Stimulated activated CD8-positive, alpha-beta memory T cell treated with anti-CD3 and anti-CD28 coated beads, Interleukin-7, amount 100 ng/mL, for 1 hour (primary cell): ENCODE measurements at places on chromosomes 1 and 21.

DNA sequence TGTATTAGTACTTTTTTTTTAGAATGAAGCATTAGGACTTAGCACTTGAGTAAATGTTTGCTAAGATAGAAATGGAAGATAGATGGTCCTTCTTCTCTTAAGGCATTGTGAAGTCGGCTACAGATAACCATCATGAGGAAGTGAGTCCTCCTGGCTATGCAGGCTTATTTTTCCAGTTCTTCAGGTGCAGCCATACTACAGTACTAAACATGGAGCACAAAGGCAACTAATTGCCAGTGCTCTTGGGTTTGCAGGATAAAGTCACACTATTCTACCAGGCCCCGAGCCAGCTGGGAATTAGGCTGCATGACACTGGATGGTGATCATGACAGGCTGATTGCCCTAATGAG, 197.3 kb upstream of the SGIP1 start:
- DNase-seq: no peak

DNA sequence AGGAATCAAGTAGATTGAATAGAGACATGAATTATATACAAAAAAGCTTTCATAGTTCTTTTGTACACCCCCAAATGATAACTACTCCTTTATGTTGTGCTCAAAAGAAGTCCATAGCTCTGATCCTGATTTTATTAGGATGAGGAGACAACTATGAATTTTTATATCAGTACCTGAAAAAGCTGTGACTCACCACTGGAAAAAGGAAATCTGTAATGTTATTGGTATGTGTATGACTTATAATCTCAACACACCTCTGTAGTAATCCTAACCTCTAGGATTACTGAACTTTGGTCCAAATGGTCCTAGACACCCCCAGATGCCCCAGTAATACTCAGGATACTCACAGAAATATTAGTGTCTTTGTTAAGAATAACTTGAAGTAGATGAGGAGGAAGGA, 10.2 kb downstream of the PRKAB2 start:
- no peak for DNase-seq

DNA sequence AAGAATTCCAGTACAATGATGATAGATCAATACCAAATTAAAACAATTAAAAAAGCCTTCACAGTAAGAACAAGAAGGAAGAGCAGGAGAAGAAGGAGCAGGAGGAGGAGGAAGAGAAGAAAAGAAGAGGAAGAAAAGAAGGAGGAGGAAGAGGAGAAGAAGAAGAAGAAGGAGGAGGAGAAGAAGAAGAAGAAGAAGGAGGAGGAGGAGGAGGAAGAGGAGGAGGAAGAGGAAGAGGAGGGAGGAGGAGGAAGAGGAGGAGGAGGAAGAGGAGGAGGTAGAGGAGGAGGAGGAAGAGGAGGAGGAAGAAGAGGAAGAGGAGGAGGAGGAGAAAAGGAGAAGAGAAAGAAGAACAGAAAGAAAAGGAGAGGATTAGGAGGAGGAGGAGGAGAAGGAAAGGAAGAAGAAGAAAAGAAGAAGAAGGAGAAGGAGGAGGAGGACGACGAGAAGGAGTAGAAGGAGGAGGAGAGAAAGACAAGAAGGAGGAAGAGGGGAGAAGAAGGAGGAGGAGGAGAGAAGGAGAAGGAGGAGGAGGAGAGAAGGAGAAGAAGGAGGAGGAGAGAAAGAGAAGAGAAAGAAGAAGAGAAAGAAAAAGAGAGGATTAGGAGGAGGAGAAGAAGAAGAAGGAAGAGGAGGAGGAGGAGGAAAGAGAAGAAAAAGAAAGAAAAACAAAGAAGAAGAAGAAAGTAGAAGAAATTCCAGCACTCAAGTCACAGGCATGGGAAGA, 68.5 kb upstream of the GRIK3 start:
- DNase-seq: no peak

GRCh38 chr1:200336901-200337391, 72.9 kb downstream of the ZNF281 start:
- DNase-seq: no peak

DNA sequence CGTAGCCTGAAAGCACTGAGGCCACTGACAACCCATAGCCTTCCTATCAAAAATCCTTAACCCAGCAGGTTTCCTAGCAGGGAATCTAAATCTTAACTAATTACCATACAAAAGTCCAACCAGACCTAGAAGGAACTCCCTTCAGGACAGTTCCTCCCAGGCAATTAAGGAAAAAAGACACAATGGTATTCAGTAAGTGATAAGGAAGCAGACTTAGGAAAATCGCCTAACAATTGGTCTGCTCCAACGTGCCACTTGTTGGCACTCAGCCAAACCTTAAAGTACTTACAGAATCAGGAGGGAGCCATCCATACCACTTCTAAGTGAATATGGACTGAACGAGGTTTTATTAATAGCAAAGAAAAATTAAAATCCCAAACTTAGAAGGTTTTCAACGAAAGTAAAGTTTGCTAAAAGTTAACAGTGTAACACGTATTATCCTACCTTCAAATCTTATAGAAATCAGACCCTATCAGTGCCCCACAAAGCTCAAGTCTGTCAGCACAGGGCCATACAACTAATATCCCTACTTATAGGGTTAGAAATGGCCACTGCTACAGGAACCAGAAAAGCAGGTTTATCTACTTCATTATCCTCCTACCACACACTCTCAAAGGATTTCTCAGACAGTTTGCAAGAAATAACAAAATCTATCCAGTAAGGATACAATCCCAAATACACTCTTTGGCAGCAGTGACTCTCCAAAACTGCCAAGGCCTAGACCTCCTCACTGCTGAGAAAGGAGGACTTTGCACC, 29.0 kb downstream of the SPATA6 start:
- no peak for DNase-seq

DNA sequence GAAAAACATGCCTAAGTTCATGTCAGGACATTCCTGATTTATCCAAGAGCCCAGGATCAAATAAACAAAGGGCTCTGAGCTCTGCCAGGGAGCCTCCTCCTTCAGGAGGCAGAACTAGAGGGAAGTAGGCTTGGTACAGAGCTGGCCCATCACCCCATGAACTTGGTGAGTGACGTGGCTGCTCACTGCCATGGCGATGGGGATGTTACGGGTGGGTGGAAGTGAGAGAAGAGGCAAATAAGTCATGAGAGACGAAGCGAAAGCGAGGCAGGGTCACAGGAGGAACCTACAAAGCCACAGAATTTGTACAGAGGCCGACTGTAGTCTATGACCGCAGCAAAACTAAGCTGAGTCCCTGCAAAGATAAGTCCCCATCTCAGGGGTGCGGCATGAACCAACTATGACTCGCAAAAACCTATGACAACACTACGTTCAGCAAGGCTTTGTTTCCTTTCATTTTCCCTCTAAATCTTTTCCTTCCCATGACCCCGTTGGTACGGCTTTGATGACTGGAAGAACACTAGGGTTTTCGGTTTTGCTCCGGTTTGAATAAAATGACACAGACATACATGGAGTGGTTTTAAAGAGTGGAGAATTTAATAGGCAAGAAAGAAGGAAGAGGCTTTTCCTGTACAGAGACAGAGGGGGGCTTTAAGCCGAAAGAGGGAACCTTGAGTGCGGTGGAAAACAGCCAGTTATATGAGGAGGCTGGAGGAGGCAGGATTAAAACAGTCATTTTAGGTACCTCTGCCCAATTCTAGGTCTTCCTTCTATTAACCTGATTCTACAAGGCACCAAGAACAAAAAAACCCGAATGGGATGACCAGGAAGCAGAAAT, 74.1 kb downstream of the CD46 start:
- DNase-seq: peak; percentile 57

GRCh38 chr1:224831501-224831900, 98.0 kb upstream of the DNAH14 start:
- DNase-seq: no peak

- no peak for DNase-seq
Observed at GRCh38 chr1:64516301-64516700, 46.4 kb downstream of the CACHD1 start.

DNA sequence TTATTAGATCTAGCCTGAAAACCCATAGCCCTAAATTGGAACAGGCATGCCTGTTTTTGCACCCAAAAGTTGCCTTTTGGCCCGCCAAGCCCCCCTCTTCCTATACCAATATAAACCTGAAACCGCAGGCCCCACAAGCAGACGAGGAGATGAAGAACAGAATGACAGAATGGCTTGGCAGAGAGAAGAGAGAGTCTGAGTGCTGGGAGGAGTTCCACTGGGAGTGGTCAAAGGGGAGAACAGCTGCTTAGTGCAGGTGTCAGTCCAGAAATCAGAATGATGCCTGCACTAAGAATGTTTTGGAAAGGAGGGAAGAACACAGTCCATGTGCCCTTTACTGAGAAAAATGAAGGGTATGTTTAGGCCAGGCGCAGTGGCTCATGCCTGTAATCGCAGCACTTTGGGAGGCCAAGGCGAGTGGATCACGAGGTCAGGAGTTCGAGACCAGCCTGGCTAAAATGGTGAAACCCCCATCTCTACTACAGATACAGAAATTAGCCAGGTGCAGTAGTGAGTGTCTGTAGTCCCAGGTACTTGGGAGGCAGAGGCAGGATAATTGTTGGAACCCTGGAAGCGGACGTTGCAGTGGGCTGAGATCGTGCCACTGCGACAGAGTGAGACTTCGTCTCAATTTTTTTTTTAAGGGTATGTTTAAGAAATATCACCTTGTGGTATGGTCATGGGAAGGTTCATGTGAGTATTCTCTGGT, 9.4 kb downstream of the DYRK1A start:
- DNase-seq: no peak

- DNase-seq: no peak
Observed at GRCh38 chr1:200740571-200741208, 2.0 kb downstream of the CAMSAP2 start.

DNA sequence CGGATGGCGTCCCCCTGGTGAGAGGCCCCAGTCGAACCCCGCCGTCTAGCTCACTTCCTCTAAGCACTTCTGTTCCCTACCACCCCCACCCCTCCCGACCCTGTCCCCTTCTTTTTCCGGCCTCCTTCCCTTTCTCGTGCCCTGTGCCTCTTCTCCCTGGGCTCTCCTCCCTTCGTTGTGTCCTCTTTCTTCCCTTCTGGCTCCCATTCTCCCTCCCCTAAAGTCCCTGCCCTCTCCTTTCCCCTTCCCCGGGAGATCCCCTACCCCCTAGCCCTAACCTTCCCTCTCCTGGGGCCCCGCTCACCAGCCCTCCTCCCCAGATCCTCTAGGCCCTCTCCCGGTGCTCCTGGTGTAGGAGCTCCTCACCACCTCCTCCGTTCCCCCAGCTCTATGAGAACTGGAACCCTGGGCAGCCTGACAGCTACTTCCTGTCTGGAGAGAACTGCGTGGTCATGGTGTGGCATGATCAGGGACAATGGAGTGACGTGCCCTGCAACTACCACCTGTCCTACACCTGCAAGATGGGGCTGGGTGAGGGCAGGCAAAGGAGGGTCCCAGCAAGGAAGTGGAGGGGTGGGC, 15.9 kb downstream of the BCAN start:
- no peak for DNase-seq

DNA sequence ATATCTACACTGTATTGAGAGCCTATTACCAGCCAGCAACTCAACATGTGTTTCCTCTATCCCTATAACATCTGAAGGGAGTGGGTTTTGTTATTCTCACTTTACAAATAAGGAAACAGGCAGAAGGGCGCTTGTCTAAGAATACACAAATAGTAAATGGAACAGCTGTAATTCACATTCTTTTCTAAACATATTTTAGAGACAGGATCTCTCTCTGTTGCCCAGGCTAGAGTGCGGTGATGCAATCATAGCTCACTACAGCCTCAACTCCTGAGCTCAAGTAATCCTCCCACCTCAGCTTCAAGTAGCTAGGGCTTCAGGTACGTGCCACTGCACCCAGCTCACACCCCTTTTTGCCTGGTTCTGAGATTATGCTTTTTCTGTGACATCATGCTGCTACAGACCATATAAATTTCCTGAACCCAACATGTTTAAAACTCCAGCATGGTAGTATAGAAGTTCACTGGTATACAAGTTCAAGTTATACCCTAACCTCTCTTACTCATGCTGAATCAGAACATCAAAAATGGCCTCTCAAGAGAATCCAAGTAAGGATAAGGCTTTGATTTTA, 8.6 kb upstream of the TACSTD2 start:
- no peak for DNase-seq

GRCh38 chr1:3399732-3400131, 54.7 kb upstream of the ARHGEF16 start:
- DNase-seq: no peak

- DNase-seq: no peak
Observed at GRCh38 chr21:29829564-29830275, 110.1 kb downstream of the GRIK1 start.

GRCh38 chr1:162632217-162632666, at the start of gene DDR2:
DDR2 (plus strand) TSS chr1:162632464; CDS start chr1:162719064, 86,600 bp downstream.
- no peak for DNase-seq

- DNase-seq: no peak
Observed at GRCh38 chr1:160744852-160745520, 5.9 kb downstream of the SLAMF7 start.

- DNase-seq: no peak
Observed at GRCh38 chr1:12539320-12539704, 78.7 kb downstream of the DHRS3 start.

- no peak for DNase-seq
Observed at GRCh38 chr1:227242811-227243682, 75.2 kb downstream of the CDC42BPA start.

DNA sequence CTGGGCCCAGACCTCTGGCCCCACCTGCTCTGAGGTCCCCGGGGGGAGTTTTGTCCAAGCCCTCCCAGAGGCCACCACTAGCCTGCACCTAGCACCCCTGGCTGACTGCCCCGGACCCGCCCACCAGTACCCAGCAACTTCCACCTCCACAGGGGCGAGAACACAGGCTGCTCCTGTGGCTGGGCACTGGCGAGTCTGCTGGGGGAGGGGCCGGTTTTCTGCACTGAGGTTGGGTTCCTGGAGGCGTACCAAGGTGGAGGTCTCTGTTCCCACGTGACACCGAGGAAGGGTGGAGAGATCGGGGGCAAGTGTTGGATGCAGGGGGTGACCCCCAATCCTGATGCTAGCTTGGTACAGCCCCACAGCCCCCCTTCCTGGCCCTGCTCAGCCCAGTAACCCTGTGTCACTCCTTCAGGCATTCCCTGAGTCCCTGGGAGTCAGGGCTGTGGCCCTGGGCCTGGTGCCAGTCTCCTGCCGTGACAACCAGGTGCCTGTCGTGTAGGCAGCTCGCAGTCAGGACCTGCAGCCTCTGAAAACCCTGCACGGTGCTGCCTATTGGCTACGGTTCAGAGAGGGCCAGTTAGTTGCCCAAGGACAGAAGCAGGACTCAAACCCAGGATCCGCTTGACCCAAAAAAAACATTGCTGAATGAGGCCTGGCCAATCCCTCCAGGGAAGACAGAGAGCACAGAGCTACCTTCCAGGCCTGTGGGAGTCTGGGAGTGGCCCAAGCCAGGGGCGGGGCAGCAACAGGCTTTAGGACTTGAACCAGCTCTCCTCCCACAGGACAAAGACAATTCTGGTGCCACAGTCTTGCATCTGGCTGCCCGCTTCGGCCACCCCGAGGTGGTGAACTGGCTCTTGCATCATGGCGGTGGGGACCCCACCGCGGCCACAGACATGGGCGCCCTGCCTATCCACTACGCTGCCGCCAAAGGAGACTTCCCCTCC, 3.1 kb downstream of the ESPN start:
- DNase-seq: no peak

DNA sequence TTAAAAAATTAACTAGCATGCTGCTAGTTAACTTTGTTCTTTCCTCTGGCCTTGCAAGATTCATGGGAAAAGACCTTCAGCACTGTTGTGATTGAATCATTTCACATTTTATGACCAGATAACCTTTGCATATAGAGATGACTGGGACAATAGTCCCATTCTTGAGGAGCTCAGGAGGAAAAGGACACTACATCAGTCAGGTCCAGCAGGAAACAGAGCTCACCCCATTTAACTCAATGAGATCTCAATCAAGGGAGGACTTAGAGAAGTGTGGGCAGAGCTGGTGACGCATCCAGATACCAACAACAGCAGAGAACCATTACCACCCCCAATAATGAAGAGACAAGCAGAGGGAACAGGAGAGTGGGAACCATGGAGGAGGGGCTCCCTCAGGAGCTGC, 109.4 kb upstream of the GUCA2B start:
- no peak for DNase-seq
